ENCODE measurements at places on chromosomes 12 and 14.

GRCh38 chr14:106044949-106045596 lies 518.7 kb downstream of the TMEM121 start:
- DNase-seq = no peak

DNA sequence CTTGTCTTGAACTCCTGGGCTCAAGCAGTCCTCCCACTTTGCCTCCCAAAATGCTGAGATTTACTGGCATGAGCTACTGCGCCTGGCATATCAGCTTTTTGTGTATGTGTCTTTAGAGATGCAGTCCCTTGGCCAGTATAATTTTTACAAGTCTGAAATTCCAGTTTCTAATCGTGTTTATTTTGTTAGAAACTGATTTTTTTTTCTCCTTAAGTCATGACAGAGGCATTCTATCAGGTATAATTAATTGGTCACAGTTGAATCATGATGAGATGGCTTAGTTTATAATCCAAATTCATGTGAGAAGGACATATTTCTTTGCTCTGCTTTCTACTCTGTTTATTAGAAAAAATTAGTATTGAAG lies 98.9 kb downstream of the PCNX1 start:
- DNase-seq = no peak

GRCh38 chr12:101027200-101027599 lies 182.8 kb downstream of the SLC5A8 start:
- DNase-seq = peak; percentile 37

GRCh38 chr14:36939265-36939664 lies 233.1 kb downstream of the SLC25A21 start:
- no peak for DNase-seq

DNA sequence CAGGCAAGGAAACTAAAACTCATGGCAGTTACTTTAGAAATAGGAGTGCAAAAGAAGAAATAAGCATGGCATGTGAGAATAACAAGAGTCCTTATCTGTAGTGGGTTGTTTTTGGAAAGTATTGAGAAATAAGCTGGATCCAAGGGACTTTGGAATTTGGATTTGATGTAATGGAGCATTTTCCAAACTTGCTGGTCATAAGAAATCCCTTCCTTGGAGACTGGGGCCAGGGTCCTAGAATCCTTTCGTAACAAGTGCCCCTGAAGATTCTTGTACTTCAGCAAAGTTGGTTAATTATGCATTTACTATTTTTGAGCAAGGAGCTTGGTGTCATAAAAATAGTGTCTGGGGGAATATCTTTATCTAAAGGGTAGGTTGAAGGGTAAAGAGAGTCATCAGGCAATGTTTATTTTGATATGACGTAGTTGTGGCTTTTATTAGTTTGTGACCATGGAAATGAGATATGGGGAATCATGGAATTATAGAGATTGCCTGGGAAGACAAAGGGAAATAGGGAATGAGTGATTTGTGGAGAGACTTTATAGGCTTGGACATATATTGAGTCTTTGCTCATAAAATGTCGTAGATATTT lies 53.9 kb downstream of the WNK1 start:
- DNase-seq = no peak

DNA sequence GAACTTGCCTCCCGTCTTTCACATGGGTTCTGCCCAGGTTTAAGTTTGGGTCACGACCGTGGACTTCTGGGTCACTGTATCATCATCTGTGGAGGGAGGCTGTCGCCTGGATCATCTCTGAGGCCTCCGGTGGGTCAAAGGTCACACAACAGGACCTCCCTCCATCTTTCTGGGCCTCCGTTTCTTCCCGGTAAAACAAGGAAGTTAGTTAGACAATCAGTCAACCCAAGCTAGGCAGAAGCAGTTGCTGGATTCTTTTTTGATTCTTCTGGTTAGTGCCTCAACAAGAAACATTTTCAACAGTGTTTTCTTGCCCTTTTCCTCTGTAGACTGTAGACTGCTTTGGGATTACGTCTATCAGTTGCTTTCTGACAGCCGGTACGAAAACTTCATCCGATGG lies 186.6 kb upstream of the BCL2L14 start:
- no peak for DNase-seq

DNA sequence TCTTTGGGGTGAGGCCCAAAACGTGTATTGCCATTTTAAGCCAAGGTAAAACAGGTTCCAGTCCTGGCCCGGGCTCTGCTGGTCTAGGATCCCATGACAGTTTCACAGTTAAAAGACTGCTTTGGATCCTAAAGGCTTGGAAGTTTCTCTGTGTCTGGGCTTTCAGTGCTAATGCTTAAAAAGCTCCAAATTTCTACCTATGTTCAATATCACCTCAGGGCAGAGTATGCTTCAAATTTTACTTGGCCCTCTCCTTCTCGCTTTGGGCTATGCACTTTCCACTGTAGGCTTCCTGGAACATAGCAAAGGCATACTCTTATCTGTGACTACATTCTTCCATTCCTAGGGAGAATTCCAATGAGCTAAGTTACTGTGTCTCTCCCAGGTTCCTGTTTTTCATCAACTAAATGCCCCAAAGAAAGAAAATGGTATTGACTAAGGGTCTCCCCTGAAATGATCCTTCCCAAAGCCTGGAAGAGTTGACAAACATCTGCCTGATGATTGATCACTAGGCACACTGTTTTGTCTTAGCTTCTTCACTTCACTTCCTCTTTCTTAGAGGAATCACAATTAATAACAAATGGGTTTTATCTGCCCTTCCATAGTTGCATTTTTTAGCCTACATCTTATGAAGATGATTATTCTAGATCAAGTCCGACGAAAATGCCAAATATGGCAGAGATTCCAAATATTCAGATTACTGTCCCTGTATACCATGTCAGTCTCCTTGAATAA lies 79.4 kb downstream of the TMTC2 start:
- DNase-seq = no peak

DNA sequence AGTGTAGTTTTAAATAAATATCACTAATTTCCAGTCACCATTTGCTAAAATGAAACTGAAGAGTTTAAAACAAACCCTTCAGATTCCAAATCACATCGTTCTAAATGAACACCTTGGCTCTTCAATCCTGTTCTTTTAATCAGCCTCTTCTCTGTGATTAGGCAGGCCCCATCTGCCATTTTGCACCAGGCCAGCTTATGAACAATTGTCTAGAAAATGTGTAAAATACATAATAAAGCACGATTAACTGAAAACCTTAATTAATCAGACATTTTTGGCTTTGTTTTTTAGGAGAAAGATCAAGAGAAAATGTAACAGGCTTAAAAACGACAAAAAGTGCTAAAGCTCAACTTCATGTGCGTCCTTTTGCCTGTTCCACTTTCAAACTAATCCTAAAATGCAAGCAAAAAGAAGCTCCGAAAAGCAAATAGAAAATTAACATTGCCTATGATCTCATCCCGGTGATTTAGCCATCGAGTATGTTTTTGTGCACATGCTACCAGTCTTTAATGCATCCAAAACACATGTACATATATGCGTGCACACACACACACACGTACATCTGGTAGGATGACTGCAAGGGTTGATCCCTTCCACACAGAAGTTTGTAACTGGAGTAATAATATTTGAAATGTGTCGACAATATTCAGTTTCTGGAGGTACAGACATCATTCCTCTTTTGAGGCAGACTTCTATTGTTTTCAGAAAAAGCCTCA lies 288.6 kb downstream of the FOXN3 start:
- DNase-seq = no peak

DNA sequence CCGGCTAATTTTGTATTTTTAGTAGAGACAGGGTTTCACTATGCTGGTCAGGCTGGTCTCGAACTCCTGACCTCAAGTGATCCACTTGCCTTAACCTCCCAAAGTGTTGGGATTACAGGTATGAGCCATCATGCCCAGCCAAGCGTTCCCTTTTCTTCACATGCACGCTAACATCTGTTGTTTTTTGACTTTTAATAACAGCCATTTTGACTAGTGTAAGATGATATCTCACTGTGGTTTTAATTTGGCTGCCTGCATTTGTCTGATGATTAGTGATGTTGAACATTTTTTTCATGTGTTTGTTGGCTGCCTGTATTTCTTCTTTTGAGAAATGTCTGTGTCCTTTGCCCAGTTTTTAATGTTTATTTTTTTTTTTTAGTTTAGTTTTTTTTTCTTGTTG lies 10.2 kb upstream of the YARS2 start:
- no peak for DNase-seq

- no peak for DNase-seq
Observed at GRCh38 chr12:115638733-115639647, 638.5 kb downstream of the MED13L start.

GRCh38 chr14:29749327-29749726 lies 178.3 kb downstream of the PRKD1 start:
- DNase-seq = no peak

DNA sequence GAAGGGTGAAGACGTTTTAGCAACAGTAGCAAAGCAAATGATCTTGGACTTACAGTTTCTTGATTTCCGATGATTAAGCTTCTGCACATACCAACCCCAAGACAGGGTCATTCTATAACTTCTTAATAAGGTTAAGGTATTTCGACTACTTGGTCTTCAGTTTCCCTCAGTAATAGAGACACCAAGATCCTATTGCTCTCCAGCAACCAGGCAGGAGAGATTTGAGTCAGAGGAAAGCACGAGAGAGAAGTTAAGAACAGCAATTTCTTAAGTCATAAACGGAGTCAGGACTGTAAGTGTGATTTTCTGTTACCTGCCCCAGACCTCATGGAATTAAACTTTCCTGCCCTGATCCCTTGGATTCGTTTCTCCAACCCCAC lies 215.6 kb downstream of the TTC8 start:
- no peak for DNase-seq

- peak; percentile 60 for DNase-seq
Observed at GRCh38 chr12:44876544-44877410, 662 bp upstream of the NELL2 start.

- peak; percentile 35 for DNase-seq
Observed at GRCh38 chr12:106138633-106139421, at the start of gene NUAK1. NUAK1 (minus strand) TSS chr12:106138954; CDS start chr12:106138653, 301 bp downstream.

DNA sequence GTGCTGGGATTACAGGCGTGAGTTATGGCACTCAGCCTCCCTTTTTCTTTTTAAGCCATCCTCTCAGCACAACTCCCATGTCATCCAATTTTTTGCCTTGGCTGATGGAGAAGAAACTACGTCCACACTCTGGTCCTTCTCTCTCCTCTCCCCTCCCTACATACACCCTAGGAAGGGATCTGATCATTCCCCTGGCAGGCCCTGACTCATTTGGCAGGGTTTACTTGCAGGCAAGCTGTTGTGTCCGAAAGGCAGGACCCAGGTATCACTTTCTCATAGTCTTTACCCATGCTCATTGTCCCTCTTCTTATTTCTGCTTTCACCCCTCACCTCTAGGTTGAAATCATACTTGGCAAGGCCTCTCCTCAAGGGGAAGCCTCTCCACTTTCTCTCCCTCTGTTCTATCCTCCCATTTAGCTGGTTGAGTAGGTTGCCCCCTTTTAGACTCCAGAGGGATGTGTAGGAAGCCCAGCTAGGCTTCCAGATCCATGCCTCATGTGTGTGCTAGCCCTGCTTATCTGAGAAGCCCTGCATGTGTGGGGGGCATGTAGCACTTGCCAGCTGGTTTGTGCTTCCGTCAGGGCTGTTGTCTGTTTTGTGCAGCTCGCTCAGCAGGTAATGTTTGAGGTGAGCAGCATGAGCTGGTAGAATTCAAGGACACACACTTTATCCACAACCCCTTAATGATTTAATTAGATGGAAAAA lies 14.8 kb downstream of the GPR19 start:
- no peak for DNase-seq

DNA sequence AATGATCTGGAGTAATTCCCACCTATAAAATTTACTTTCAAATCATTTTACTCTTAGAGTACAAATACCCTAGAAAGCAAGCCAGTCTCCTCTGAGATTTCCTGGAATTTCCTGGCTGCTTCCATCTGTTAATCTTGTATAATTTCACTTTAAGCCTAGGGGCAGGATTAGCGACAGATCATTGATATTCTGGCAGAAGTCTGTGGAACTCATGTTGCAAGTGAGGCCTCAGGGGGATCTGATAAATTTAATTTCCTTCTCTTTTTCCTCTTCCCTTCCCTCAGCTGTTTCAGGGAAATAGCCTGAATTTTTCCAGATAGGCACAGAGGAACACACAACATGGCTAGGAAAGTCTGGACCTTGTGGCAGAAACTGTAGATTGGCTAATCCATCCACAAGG lies 5.9 kb upstream of the KRT6A start:
- DNase-seq = no peak

DNA sequence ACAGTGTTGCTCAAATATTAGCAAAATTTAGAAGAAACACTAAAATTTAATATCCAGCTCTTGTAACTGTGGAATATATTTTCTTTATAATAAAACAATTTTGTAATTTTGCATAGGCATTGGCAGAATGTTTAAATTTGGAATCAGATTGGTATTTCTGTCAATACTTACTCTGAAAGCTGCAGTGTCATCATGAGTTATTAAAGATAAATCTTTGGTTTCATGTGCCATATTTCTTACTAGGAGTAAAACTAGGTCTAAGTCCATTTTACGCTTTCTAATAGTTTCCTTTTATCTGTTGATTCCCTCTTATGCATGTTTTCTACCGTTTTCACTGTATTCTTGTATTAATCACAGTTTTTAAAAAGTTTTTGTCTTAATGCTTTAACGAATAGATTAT lies 49.7 kb downstream of the CCDC91 start:
- DNase-seq = no peak

- no peak for DNase-seq
Observed at GRCh38 chr14:96934638-96935330, 137.6 kb downstream of the VRK1 start.

- no peak for DNase-seq
Observed at GRCh38 chr12:106962286-106962685, 6.6 kb downstream of the TMEM263 start.

- no peak for DNase-seq
Observed at GRCh38 chr12:59425798-59426197, 170.0 kb upstream of the SLC16A7 start.

- DNase-seq = no peak
Observed at GRCh38 chr14:44109036-44109435, 398.0 kb downstream of the FSCB start.

GRCh38 chr12:49941556-49942511 lies 8.7 kb upstream of the AQP2 start:
- no peak for DNase-seq

GRCh38 chr14:97390096-97390724 lies 593.0 kb downstream of the VRK1 start:
- no peak for DNase-seq

DNA sequence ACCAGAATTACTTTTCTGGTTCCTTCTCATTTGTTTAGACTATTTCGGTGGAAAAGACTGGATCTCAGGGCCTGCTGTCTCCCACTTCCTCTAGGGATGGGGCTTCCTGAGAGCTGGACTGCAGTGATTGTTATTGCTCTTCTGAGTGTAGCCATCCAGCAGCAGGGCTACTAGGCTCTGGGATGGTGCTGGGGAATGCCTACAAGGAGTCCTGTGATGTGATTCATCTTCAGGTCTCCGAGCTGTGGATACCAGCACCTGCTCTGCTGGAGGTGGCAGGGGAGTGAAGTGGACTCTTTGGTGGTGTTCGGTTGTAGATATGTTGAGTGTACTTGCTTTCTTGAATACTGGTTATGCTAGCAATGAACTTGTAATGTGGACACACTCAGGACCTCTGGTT lies 42.7 kb downstream of the AEBP2 start:
- no peak for DNase-seq

Data from NCI-H510A (cell line).